ENCODE measurements at places on chromosomes 2 and 18.

DNA sequence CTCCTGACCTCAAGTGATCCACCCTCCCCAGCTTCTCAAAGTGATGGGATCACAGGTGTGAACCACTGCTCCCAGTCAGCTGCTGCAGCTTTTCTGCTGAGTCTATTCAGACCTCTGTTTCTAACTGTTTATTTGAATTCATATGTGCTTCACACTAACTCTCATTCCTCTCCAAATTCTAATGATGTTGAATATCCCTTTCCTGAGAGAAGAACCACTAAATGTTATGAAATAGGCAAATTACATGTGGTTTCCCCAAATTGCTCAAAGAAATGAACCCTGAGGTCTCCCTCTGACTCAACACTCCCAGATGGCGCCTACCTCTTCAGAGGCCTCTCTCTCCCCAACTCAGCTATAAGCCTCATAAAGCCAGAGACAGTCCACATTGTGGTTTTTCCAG, 98.6 kb downstream of the IRS1 start:
- DNase-seq: peak; percentile 76

DNA sequence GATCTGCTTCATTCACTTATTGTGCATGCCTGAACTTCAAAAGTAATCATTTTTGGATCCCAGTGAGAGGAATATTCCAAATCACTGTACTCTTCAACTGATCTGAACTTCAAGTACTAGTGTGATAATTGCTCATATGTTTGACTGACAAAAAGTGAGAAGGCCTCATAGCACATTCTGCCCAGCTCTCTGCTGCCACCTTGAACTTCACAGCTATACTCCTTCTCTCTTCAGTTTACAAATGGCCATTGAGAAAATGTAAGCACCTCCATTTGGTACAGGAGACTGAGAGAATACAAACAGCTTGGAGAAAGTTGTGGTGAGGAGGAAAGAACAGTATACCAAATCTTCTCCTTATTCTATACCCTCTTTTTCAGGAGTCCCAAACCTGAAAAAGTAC, 946.0 kb upstream of the CHAC2 start:
- no peak for DNase-seq

DNA sequence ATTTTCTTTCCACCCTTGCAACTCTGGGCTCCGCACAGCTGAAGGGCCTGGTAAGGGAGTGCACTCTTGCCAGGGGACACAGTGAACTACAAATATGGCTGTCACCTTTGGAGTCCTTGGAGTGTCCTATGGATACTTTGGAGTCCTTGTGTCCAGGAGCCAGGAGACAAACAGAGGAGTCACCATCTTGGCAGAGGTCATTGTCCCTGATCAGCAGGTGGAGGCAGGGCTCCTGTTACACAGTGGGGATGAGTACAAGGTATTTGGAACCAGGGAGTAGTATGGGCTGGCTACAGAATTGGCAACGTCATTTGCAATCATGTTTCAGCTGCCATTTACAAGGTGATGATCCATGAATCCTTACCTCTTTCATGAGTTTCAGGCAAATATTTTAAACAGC, 132.5 kb downstream of the FAM161A start:
- DNase-seq: no peak

DNA sequence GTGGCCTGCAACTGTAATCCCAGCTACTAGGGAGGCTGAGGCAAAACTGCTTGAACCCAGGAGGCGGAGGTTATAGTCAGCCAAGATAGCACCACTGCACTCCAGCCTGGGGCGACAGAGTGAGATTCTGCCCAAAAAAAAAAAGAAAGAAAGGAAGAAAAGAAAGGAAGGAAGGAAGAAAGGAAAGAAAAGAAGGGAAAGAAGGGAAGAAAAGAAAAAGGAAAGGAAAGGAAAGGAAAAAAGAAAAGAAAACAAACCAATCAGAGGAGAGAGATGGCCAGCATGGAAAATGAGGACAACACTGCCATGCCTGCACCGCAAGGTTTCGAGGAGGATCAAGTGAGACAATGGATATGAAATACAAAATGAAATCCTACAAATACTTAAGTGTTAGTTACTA, 34.7 kb downstream of the NOL10 start:
- no peak for DNase-seq

Data from HL-60 (cell line).